Cerebellum (tissue), 4 donors: ENCODE measurements at places on chromosomes 6 and 20.

DNA sequence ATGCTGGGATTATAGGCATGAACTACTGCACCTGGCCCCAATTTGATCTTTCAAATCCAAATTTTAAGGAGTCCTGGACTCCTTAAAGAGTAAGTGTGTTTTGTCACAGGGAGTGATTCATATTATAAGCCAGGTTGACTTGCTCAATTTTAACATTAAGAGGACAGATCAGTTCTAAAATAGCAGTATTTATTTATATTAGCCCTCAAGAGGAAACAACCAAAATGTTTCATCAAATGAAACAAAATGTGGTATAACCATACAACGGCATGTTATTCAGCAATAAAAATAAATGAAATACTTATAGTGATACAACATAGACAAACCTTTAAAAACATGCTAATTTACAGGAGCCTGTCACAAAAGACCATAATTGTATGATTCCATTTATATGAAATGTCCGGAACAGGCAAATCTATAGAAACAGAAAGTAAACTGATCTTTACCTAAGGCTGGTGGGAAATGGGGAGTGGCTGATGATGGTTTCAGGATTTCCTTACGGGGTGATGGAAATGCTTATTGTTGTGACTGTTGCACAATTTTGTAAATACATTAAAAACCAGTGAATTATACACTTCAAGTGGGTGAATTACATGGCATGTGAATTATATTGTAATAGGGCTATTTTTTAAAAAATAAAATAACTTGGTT is 637.4 kb downstream of the MMUT start:
- DNase-seq: no peak

DNA sequence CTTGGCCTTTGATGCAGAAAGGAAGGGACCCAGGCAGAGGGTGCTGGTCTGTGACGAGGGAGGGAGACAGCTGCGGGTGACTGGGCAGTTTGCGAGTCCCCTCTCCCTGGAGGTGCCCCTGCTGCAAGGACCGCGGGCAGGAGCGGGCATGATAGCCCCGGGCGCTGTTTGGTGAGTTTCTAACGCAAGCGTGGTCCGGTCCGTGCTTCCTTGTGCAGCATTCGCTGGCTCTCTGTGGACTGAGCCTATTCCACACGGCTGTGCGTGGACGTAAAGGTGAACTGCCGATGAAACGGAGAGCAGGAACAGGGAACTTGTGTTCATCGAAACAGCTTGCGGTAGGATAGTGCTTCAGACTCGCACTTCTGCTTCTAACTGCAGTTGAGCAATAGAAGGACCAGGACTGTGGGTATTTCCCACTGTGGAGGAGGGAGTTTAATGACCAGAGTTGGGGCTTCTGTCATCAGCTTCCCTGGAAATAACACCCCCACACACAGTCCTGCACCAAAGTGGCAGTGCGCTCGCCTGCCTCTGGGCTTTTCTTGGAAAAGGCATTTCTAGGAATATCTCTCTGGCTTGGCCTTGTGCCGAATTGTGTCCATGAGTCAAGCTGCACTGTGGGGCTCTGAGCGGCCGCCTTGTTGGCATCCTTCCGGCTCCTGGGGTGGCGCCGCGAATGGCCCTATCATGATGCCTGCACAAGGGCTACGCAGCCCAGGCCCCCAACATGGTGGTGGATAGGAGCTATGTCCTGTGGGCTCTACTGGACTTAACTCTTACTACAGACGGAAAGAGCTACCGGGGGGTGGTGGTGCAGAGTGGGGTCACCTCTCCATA is 48.9 kb downstream of the DUSP22 start:
- DNase-seq: no peak

- DNase-seq: no peak
Measured at GRCh38 chr6:15441215-15441868, 195.5 kb downstream of the JARID2 start.

- DNase-seq: no peak
Measured at GRCh38 chr6:110356778-110357177, 1.4 kb downstream of the METTL24 start.

DNA sequence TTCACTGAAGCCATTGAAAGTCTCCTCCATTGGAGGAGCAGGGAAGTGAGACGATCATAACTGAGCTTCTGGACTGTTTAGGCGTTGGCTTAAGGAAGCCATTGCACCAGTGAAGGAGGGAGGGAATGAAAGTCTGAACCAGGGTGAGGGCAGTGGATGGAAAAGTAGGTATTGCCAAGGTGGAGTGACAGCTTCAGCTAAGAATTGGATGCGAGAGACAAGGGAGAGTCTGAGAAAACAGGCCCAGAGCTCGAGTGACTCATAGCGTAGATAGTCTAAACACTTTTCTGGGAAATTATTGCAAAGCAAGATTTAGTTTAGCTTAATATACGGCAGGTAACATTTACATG is 4.5 kb downstream of the DSP start:
- no peak for DNase-seq

- no peak for DNase-seq
Measured at GRCh38 chr6:170268216-170269129, 22.4 kb downstream of the DLL1 start.

- no peak for DNase-seq
Measured at GRCh38 chr20:40499391-40499790, 189.6 kb downstream of the MAFB start.

DNA sequence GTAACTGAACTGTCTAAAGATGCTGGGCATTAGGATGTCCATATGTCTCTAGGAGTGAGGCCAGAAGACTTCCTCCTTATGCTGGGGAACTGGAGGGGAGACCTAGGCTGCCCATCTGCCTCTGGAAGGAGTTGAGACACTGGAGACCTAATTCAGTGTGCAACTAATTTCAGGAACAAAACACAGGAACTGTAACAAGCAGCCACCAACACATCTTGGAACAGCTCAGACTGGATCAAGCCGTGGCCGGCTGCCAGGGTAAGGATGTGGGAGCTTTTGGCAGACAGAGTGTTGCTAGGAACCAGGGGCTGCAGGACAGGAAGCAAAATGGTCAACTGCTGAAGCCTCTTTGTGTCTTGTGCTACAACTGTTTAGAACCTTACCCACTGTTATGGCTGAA is 16.4 kb upstream of the MAS1 start:
- no peak for DNase-seq

DNA sequence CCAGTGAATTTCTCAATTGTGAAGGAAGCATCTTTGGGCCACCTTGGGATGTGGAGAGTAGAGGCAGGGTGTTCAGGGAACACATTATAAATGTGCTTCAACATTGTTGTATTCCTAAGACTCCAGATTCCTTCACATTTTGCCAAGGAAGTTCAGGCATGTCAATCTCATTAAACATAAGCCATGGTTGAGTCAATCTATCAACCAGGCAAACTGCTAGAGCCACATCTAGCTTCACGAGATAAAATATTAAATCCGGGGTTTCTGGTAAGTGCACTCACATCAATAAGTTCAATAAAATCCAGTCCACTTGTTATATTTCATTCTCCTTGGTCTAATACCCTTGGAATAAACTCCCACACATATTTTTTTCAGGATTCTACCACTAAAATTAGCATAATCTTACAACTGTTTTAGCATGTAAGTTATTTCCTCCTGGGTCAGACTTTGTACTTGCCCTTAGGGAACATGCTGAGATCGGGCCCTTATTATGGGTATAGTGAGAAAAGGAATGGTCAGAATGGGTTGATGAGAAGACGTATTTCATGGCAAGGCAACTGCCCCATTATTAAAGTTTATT is 93.6 kb downstream of the ADTRP start:
- DNase-seq: no peak

GRCh38 chr20:23093613-23094012 is 7.5 kb upstream of the CD93 start:
- DNase-seq: no peak

DNA sequence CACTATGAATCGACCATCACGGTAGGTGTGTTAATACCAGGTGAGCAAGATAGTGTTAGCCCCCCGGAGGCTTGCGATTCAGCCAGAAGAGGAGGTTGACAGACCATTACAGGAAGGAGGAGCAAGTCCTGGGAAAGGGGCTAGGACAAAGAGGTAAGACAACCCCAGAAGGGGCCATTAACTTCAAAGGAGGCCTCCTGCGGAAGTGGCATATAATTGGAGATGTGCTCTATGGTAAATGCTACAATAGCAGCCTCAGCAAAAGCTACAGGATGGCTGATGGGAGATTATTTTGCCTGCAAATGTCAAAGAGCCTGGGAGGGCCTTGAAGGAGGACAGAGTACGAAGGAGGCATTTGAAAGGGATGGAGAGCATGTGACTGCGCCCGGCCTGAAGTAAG is 108.6 kb upstream of the CITED2 start:
- no peak for DNase-seq

DNA sequence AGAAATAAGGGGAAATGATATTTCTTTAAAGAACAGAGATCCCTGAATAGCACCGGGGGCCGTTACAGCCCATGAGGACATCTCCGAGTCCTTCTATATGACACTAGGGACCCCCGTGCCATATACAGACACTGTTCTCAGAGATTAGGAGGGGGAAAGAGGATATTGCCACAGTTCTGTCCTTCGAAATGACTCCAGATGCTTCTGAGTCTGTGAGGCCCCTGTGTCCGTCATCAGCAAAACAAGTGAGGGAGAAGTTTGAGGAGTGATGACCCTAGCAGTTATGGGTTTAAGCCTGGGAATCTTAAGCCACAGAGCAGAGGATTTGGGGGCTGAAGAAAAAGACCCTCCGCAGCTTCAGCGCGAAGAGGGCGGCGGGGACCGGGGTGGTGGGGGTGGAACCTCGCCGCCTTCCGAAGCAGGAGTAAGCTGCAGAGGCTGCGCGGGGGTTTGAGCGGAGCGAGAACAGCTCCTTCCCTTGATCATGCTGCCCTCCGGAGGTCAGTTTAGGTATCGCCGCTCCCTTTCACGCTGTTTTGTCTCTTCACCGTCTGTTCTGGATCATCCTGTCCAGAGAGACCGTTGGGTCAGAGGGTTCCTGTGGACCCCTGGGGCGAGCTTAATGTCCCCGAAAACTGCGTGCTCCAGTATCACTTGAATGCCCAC is 23.6 kb downstream of the VPS52 start:
- peak; percentile 78 for DNase-seq

- DNase-seq: no peak
Measured at GRCh38 chr6:37265001-37265400, 7.1 kb upstream of the TMEM217 start.

GRCh38 chr6:31874836-31875572 is 3.8 kb downstream of the SLC44A4 start:
- DNase-seq: no peak

- no peak for DNase-seq
Measured at GRCh38 chr6:87905101-87905641, 142.5 kb upstream of the SPACA1 start.

- no peak for DNase-seq
Measured at GRCh38 chr20:46122071-46122470, 4.0 kb downstream of the CD40 start.

DNA sequence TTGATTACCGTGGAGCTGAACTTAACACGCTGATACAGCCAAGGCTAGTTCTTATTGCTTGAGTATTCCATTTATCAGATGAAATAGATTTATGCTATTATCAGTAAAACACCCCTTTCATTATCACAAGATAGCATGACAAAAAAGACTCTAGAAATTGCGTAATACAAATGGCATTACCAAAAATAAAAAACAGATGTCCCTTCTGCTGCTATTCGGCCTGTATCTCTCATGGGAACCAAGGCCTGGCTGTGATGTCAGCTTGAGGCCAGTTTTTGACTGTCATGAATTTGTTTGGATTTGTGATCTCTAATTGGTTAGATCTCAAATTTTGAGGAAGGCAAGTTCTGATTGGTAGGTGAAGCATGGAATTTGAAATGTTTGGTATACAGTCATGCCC is 25.2 kb downstream of the MEI4 start:
- no peak for DNase-seq

DNA sequence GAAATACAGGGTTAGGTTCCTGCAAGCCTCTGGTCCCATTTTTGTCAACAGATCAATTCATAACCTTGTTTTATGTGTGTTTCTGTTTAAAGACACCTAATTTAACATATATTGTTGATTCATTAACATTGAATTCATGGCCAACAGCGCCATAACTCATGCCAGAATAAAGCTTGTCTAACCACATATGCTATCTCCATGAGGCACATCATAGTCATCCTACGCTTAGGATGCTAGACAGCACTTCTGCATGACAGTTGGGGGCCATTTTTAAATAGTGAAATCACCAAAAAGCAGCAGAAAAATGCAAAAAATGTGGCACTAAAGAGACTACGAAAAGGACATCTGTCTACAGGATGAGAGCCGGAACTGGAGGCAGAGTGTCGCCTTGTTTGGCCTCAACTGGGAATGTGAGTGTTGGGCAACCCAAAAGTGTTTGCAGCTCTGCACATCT is 37.9 kb downstream of the TRAM2 start:
- no peak for DNase-seq
